ENCODE measurements at places on chromosomes 13 and 19.
A peak's percentile ranks its signal among the peaks of the same experiment; 100 is the strongest.

GRCh38 chr19:30512176-30513081 is 140.2 kb downstream of the ZNF536 start:
- peak; percentile 72 for DNase-seq

DNA sequence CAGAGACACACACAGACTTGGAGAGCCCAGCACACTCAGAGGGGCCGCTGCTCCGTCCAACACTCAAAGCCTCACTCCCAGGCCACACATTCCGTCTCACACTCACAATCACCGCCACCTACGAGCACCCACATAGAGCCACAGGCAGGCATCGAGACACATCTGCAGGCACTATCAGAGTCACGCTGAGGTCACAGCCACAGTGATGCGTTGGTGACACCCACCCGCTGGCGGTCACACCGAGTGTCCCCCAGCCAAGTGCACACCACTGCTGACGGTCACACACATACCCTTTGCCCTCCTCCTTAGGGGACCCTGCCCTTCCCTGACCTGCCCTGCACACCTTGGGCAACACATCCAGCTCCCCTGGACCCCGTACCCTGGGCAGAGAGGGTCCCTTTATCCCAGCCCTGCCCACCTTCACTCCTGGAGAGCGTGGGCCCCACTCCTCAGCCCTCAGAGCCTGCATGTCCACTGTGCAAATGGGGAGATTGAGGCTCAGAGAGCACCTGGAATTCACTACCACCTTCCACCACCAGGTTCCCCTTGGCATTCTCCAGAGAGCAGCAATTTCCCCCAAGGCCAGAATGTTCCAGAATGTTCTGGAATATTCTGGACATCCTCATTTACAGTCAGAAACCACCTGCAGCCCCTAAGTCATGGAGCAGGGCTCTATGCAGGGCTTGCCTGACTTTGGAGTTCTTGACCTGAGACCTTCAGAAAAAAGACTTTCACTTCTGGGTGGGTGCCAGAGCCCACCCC is 5.4 kb downstream of the FUT5 start:
- no peak for DNase-seq

DNA sequence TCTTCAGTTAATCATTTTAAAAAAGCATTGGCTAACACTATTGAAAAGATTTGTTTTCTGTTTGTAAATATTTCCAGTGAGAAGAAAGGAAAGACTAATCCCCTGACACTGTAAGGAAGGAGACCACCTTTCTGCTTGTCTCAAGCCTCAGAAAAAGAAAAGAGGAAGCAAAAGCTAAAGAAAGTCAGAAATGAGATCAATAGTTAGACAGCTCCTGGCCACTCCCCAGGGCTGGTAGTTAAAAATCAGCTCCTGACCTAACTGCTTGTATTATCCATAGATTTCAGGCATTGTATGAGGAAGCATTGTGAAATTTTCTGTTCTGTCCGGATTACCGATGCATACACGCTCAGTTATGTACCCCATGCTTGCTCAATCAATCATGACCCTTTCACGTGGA is 76.6 kb downstream of the ZNF486 start:
- no peak for DNase-seq

- no peak for DNase-seq
Observed at GRCh38 chr13:114096031-114096485, 36.4 kb downstream of the RASA3 start.

DNA sequence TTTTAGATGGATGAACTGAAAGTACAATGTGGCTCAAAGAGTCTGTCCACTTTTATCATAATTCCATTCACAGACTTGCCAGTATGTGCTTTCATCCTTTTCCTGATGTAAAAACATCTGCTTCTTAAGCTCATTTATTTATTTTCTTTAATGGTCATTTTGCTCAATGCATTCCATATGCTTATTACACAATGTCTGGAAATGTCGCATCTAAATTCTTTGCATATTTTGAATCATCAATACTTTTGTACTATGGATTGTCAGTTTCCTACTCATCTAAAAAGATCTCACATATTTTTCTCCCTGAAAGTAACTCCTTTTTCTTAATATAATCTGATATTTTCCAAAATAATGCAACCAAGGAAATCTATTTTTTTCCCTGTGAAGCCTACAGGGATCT is 1315.8 kb downstream of the EFNB2 start:
- DNase-seq = no peak

DNA sequence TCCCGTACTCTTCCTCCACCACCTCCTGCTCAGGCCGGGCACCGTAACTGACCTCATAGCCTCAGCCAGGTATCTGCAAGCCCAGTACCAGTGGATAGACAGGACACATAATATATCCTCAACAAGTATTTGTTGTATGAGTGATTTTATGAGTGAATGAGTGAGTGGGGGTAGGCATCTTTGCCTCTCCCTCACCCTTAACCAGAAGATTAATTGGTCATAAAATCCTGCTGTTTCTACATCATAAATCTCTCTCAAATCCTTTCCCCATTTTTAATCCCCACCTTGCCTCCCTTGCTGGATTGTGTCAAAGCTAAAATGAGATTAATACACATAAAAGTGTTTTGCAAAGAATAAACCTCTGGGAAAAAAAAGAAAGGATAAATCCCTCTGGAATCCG is 44.4 kb upstream of the HMGB1 start:
- no peak for DNase-seq

- DNase-seq = no peak
Observed at GRCh38 chr13:110559986-110560385, 1.5 kb downstream of the RAB20 start.

DNA sequence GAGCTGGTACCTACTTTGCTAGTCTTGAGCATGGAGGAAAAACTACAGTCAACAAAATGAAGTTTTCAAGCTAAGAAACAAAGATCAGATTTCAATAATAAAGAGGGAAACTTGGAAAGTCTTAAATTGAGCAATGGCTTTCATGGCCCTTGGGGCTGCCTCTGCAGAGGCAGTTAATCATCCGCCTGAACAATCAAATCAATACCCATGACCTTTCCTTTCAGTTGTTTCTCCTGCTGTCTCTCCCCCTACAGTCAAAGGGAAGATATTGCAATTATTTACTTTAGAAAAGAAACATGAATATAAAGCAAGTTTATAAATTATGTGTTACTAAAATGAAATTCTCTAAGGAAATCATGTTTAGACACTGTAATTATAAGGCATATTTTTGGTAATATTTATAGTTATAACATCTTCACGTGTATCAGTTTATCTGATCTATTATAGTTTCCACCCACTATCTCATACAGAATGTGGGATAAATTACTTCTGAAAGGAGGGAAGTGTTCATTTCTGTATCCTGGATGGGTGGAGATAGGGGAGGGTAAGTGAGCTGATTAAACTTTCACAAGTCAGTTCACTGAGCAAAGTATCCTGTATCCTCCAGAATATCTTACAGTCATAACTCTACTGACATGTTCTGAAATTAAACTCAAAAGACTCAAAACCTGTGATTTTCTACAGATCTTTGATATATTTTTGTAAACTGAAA is 72.4 kb upstream of the TSC22D1 start:
- no peak for DNase-seq

DNA sequence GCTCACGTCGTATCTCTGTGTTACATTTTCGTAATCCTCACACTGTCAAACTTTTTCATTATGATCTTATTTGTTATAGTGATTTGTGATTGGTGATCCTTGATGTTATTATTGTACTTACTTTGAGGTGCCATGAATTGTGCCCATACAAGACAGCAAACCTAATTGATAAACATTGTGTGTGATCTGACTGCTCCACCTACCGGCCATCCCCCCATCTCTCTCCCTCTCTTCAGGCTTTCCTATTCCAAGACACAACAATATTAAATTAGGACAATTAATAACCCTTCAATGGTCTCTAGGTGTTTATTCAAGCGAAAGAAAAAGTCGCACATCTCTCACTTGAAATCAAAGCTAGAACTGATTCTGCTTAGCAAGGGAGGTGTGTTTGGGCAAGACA is 349.3 kb downstream of the RBM26 start:
- DNase-seq = no peak

Data from foreskin melanocyte (primary cell).